ENCODE measurements at places on chromosomes 3 and 15.

DNA sequence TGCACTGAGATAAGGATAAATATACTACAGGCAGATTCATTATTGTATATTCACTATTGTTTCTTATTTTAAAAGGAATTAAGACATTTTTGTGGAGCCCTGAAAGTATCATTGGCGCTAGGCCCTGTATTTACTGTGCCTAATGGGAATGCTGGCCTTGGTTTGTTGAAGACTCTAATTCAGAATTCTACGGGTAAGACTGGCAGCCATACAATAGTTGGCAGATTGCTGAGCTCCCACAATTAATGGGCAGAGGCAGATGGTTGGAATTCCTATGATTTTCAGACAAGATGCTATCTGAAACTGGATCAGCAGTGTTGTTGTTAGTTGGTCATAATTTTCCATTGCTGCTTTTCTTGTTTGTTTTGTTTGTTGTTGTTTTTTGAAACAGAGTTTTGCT is 14.7 kb downstream of the PGBD4 start:
- no peak for DNase-seq
- H3K36me3 ChIP-seq: no peaks in the 10 kb centered on the region
- no peak overlapping the region for H3K4me3 ChIP-seq
- no peak overlapping the region for H3K27ac ChIP-seq
- H3K27me3 ChIP-seq: no peaks in the 10 kb centered on the region

DNA sequence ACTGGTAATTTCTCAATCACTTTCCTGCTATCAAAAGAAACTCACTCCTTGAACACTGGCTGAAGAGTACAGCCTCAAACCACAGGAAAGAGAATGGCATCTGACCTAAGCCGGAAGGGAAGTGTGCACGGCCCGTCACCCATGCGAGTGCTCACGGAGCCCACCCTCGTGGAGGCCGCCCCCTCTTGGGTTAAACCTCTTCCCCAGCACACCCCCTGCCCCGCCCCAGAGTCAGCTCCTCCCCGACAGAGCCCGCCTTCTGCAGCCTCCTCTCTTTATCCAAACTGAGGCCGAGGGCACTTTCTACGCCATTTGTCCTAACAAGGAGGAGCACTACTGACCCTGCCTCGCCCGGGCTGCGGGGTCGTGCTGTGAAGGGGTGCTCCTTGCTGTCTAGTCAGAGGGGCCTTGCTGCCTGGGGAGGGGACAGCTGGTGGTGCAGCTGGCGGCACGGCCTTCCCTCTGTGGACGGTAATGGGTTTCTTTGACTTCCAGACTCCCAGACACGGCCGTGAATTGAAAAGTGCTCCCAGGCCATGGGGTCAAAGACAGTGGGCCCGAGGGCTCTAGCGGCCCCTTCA is 137.7 kb downstream of the NSMCE3 start:
- H3K27ac ChIP-seq: no peak overlapping the region
- H3K27me3 ChIP-seq: no peaks in the 10 kb centered on the region
- no peaks in the 10 kb centered on the region for H3K36me3 ChIP-seq
- H3K4me3 ChIP-seq: no peak overlapping the region

DNA sequence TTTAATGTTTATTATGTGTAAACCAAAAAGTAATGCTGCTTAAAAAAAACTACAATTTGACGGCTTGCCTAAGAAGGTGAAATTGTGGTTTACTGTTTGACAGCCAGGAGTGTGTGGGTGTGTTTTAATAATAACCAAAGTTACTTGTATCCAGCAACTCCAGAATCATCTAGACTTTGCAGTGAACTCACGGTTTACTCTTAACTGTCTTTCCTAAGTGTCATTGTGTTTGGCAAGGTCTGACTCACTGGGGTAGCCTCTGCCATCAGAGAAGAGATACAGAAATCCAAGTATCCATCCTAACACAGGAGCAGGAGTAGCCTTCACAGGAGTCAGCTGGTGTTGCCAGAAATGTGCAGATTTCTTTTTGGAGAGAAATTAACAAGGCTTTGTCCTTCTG is 151.1 kb downstream of the CTNNB1 start:
- DNase-seq: no peak
- no peaks in the 10 kb centered on the region for H3K27me3 ChIP-seq
- no peaks in the 10 kb centered on the region for H3K36me3 ChIP-seq
- no peaks in the 10 kb centered on the region for H3K4me1 ChIP-seq

DNA sequence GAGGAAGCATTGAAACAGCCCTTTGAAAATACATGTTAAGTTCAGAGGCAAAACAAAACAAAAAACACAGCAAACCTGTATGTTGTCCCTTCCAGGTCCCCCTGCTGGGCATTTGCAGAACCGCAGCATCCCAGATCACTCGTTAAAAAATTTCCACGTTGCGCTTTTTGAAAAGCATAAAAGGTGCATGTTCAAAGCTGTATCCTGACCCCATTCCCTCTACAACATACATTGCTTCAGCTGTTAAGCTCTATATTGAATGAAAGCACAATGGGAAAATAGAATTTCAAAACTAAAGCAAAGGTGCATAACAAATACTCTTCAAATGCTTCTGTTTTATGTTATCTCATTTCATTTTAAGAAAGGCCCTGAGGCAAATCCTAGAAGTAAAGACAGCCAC is 328.3 kb downstream of the THSD4 start:
- no peaks in the 10 kb centered on the region for H3K4me1 ChIP-seq
- no peak overlapping the region for H3K4me3 ChIP-seq
- H3K27ac ChIP-seq: no peak overlapping the region

GRCh38 chr3:8491271-8492144 is 10.1 kb upstream of the LMCD1 start:
- no peaks in the 10 kb centered on the region for H3K4me1 ChIP-seq
- no peak for DNase-seq
- H3K27ac ChIP-seq: no peak overlapping the region
- H3K27me3 ChIP-seq: no peaks in the 10 kb centered on the region

- H3K27ac ChIP-seq: no peak overlapping the region
- no peaks in the 10 kb centered on the region for H3K4me1 ChIP-seq
These were observed 126.5 kb upstream of the CMC1 start for GRCh38 chr3:28114893-28115292.

- DNase-seq: no peak
- H3K27me3 ChIP-seq: no peaks in the 10 kb centered on the region
- H3K36me3 ChIP-seq: no peaks in the 10 kb centered on the region
- no peaks in the 10 kb centered on the region for H3K4me1 ChIP-seq
- no peak overlapping the region for H3K4me3 ChIP-seq
These were observed 3.9 kb downstream of the C3orf22 start for GRCh38 chr3:126554560-126555525.

- H3K4me3 ChIP-seq: no peak overlapping the region
- no peak for DNase-seq
- H3K4me1 ChIP-seq: no peaks in the 10 kb centered on the region
- no peaks in the 10 kb centered on the region for H3K27me3 ChIP-seq
- peaks cover 6% of the 10 kb centered on the region for H3K36me3 ChIP-seq
- no peak overlapping the region for H3K27ac ChIP-seq
These were observed 175.3 kb downstream of the PLCL2 start for GRCh38 chr3:17059989-17060550.

DNA sequence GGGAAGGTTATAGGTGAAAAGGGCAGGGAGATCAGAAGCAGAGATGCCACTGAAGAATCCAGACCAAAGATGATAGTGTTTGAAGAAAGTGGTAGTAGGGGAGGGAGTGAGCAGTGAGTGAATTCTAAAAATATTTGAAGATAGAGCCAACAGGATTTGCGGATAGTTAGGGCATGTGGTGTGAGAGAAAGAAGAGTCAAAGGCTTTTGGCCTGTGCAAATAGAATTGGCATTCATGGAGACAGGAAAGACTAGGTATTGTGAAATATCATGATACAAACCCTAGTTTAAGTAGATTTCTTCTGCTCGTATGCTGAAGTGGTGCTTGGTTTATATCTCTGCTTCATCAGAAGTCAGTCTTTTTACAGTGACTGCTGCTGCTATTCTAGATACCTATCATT is 224.2 kb upstream of the CFAP20DC start:
- H3K36me3 ChIP-seq: no peaks in the 10 kb centered on the region
- no peak for DNase-seq
- H3K27me3 ChIP-seq: no peaks in the 10 kb centered on the region
- no peaks in the 10 kb centered on the region for H3K4me1 ChIP-seq
- no peak overlapping the region for H3K27ac ChIP-seq

DNA sequence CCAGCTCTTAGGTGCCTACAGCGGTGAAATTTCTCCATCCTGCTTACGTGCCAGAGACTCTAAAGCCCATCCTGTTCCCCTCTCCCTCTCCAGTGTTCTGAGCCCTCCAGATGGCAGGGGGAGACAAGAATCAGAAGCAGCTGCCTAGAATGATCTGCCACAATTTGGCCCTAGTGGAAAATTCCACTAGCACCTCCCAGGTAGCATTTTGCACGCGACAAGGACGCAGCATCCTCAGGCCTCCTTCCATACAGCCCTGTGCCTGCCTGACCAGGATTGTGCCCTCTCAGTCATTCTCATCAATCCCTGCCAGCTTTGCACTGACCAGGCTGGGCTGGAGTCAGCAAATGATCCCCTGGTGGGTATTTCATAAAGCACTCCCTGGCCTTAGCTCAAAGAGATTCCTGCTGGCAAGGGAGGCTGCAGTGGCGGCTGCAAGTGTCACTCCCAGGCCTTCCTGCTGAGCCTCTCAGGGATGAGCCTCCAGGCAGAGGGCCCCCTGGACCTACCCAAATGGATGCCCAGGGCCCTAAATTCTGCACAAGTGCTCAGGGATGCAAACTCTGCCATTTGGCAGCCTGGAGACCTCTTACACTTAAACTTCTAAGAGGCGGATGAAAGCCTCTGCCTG is 130.2 kb upstream of the ATP2B2 start:
- no peak overlapping the region for H3K27ac ChIP-seq
- no peaks in the 10 kb centered on the region for H3K27me3 ChIP-seq
- no peak overlapping the region for H3K4me3 ChIP-seq
- no peaks in the 10 kb centered on the region for H3K4me1 ChIP-seq

DNA sequence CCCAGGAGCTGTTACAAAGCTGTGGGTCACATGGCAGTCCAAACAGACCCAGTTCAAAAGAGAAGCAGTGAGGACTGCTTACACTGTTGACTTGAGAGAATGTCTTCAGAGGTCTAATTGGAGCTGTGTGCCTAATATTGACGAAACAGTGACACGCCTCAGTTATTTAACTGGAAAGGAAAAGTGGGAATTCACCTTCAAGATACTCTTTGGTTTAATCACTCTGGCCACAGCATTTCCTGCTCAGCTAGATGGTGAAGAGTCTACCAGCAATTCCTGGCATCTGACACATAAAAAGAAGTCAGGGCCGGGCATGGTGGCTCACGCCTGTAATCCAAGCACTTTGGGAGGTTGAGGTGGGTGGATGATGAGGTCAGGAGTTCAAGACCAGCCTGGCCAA is 326.4 kb downstream of the SV2B start:
- H3K4me1 ChIP-seq: peaks cover 49% of the 10 kb centered on the region
- H3K36me3 ChIP-seq: no peaks in the 10 kb centered on the region
- H3K4me3 ChIP-seq: no peak overlapping the region
- H3K27ac ChIP-seq: no peak overlapping the region
- no peaks in the 10 kb centered on the region for H3K27me3 ChIP-seq

DNA sequence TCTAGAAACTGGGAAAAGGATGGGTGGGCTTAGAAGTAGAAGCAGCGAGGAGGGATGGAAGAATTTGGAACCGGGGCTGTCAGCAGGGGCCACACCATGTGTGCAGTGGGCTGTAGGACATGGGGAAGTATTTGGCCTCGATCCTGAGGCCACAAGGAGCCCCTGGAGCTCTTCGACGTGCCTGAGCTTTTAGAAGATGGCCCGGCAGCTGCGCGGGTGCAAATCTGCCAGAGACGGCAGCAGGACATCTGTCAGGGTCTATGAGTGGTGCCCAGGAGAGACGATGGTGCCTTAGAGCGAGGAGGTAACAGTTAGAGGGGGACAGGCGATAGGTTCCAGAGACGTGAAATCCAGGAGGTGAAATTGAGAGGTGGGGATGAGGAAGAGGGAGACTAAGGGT is 321.1 kb downstream of the UACA start:
- no peaks in the 10 kb centered on the region for H3K36me3 ChIP-seq
- H3K27me3 ChIP-seq: no peaks in the 10 kb centered on the region
- no peak overlapping the region for H3K27ac ChIP-seq
- DNase-seq: no peak
- peaks cover 7% of the 10 kb centered on the region for H3K4me1 ChIP-seq
- no peak overlapping the region for H3K4me3 ChIP-seq

GRCh38 chr15:71431343-71432336 is 316.4 kb downstream of the THSD4 start:
- no peaks in the 10 kb centered on the region for H3K36me3 ChIP-seq
- H3K4me3 ChIP-seq: no peak overlapping the region
- DNase-seq: no peak

GRCh38 chr3:197027151-197027895 is 2.3 kb downstream of the MELTF start:
- no peaks in the 10 kb centered on the region for H3K36me3 ChIP-seq
- no peaks in the 10 kb centered on the region for H3K4me1 ChIP-seq
- DNase-seq: no peak
- H3K27me3 ChIP-seq: no peaks in the 10 kb centered on the region
- no peak overlapping the region for H3K4me3 ChIP-seq
- no peak overlapping the region for H3K27ac ChIP-seq

DNA sequence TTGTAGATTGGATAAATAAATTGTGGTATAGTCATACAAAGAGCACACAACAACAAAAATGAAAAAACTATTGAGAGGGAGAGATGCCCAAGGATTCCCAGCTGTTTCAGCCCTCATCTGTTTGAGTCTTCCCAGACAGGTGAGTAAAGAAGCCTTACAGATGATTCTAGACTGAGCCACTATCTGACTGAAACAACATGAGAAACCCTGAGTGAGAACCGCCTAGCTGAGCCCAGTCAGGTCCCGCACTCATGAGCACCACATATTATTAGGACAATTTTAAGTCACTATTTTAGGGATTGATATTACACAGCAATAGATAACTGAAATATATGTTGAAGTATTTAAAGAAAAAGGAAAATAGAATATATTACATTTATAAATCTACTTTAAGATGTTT is 19.0 kb downstream of the POPDC2 start:
- H3K36me3 ChIP-seq: no peaks in the 10 kb centered on the region
- DNase-seq: no peak
- H3K27ac ChIP-seq: no peak overlapping the region
- H3K27me3 ChIP-seq: no peaks in the 10 kb centered on the region

DNA sequence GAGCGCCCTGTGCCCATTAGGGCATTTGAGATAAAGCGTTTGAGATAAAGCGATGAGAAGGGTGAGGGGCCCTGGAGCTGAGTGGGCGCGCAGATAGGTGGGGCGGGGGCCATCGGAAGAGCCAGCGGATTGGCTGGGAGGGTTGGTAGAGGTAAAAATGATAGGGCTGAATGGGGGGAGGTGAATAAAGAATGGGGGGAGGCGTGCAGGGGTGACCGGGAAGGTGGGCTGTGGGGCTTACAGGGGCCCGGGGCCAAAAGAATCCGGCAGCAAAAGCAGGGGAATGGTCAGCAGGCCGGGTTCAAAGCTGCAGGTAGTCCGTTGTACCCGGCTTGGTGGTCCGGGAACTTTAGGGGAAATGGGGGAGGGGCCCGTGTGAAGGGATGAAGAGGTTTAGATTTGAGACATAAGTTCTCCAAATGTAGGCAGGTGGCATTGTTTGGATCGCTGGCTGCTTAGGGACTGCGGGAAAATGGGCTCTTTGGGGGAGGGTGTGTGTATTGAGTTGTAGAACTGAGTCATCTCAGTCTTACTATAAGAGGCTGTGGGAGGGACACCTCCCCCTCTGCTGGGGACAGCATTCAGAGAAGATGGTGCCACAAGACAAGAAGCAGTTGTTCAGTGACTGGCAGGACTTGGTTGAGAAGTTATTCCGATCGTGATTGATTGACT is 610 bp downstream of the ARID3B start:
- H3K27ac ChIP-seq: peak overlapping the region; percentile 77
- no peaks in the 10 kb centered on the region for H3K27me3 ChIP-seq
- peak; percentile 81 for DNase-seq
- peak overlapping the region; percentile 64 for H3K4me3 ChIP-seq
- H3K4me1 ChIP-seq: peaks cover 53% of the 10 kb centered on the region
- H3K36me3 ChIP-seq: no peaks in the 10 kb centered on the region

- peak overlapping the region; percentile 87 for H3K27ac ChIP-seq
- no peak for DNase-seq
- no peaks in the 10 kb centered on the region for H3K4me1 ChIP-seq
- no peaks in the 10 kb centered on the region for H3K27me3 ChIP-seq
- H3K4me3 ChIP-seq: peak overlapping the region; percentile 94
These were observed 1.0 kb upstream of the CEP70 start for GRCh38 chr3:138594935-138595610.

All from CD8-positive, alpha-beta memory T cell (primary cell).